ENCODE measurements at places on chromosomes 7 and 10.

GRCh38 chr10:126409821-126410220 is 21.5 kb upstream of the ADAM12 start:
- no peak for DNase-seq

DNA sequence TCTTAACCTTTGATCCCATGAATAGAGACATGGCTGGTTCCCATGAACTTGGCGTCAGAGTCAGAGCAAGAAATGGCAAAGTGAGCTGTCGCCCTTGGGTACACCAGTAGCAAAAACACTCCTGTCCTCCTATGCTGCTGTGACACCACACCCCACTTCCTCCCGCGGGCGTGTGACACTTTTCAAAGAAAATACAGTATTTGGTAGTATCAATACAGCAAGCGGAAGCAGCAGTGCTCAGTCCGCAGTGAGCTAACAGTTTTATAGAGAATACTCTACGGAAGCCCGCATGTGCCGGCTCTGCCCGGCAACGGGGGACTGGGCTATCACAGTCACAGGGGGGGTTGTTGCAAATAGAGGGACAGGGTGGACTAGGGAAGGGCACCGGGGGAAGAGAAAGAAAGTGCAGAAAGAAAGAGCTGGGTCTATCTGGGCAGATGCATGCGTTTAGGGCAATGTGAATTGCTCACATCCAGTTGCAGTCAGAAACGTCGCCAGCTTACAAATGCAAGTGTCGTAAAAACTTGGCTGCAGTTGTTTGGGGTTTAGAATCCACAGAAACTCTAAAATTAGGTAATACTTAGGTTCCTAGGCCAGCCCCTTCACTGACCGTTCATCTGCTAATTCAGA is 49.8 kb downstream of the PRKCQ start:
- peak; percentile 78 for DNase-seq

- DNase-seq = no peak
These were observed 33.3 kb downstream of the JCAD start for GRCh38 chr10:30026080-30026479.

DNA sequence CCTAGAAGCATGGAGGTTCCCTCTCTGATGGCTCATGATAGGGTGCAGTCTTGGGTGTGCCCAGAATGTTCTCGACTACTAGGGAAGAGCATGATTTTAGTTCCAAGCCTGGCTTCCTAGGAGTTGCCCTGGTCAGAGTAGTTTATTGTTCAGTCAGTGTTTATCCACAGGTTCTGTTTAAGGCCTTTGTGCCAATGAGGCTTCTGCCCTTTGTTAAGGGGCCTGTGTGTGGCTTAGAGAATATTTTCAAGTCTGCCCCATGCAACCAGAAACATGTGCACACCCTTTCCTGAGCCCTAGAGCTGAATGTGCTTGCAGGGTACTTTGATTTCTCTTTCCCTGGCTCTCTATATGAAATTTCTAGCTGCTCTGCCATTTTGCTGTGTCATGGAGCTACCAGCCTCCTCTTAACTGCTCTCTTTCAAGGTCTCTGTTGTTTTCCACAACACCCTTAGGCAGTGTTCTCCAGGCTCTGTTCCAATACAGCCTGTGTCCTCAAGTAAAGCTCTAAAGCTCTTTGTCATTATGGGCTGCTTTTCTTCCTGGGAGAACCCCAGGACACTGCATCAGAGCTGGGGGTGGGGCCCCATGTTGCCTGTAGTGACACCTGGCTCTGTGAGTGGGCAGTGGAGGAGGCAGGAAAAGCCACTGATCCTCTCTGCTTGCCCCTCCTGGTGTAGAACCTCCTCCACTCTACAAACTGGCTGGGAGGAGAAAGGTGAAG is 34.1 kb upstream of the TSPAN33 start:
- no peak for DNase-seq

DNA sequence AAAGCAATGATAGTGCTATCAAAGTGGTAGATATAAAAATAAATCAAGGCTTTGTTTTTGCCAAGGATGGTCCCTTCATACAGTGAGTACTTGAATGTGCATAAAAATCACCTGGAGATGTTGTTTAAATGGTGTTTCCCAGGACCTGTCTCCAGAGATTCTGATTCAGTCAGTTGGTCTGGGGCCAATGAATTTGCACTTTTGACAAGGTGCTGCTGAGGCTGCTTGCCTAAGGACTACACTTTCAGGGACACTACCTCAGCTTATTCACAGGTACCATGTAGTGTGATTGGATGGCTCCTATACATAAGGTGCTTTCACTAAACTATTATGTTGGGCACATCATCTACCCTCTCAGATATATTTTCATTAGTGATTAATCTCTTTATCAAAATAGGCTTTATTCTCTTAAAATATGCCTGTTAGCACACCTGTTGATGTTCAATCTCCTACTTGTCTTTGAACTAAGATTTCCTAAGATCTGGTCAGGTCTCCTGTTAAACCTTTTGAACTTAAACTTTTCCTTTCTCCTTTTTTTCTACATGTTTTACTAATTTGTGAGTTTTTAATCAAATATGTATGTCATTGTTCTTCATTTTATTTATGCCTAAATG is 24.3 kb downstream of the CAPZA2 start:
- no peak for DNase-seq
